Fibroblast of upper back skin (primary cell): ENCODE measurements at places on chromosomes 13 and 19.
A peak's percentile ranks its signal among the peaks of the same experiment; 100 is the strongest.

- no peak for DNase-seq
Measured at GRCh38 chr13:114114006-114114640, 18.3 kb downstream of the RASA3 start.

- no peak for DNase-seq
Measured at GRCh38 chr19:7515110-7515644, 726 bp upstream of the ZNF358 start.

GRCh38 chr13:48161530-48162179, 66.8 kb upstream of the MED4 start:
- DNase-seq = no peak

DNA sequence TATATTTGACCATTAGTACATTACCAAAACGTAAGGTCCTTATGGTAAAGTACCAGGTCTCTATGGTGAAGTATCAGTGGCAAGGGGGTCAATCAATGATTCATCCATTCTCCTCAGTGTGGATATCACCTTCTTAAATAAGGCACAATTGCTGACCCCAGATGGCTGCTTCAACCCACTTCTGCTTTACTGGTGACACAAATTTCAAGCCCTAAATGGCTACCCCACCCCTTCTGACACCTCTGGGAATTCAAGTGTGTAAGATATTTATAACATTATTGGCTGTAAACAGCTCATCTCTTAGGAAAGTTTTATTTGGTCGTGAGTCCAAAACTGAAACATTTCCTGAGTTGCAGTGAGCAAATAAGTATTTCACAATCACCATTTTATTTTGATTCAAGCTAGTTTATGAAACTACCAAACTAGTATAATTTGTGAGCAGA, 7.9 kb upstream of the WBP4 start:
- peak; percentile 7 for DNase-seq

DNA sequence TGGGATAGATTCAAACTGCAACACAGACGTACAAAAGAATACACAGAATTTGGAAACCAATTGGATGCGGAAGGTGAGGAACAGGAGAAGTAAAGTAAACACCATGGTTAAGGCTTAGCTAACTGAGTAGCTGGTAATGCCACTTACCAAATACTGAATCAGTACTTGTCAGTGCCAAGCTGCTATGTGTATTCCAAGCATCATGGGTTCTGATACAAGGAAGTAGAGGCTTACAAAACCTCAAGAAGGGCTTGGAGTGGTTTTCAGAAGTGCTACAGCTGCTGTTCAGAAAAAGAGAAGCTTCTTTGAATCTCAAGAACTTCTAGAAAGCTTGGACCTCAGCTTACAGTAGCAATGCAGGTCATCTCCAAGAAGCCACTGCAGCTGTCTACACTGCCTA, 35.9 kb upstream of the DCT start:
- DNase-seq = no peak

GRCh38 chr13:21901336-21901735, 230.5 kb downstream of the FGF9 start:
- DNase-seq = no peak

- DNase-seq = no peak
Measured at GRCh38 chr13:28865149-28865744, 45.1 kb downstream of the MTUS2 start.

DNA sequence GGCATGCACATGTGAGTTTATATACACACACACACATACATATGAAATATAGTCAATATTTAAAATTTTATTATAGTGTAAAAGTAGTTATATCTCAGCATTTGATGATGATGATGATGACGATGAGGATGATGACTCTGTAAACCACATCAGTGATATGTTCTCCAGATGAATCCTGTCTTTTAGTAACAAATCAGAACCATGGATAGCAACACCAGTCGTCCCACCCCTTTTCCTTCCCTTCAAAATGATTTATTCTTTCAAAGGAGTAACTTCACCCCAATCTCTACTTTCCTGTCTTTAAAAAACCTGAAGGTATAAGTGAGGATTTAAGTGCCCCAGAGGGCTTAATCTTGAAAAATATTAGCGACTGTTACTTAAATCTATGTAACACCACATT, 74.1 kb downstream of the DCLK1 start:
- DNase-seq = no peak

DNA sequence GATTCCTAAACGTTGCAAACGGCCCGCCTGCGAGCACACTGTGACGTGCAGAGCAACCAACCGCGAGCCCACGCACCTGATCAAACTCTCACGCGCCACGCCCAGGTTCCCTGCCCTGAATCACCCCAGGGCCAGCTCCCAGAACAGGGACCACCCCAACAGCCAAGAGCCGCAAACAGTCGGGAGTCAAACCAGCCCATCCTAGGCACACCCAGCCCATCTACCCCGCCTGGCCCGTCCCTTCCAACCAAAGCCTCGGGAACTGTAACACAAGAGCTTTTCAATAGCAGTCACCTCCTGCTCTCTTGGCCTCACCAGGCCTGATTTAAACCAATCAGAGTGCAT, 8.9 kb downstream of the PIP5K1C start:
- DNase-seq = no peak
